ENCODE measurements at places on chromosomes 11 and 22.

DNA sequence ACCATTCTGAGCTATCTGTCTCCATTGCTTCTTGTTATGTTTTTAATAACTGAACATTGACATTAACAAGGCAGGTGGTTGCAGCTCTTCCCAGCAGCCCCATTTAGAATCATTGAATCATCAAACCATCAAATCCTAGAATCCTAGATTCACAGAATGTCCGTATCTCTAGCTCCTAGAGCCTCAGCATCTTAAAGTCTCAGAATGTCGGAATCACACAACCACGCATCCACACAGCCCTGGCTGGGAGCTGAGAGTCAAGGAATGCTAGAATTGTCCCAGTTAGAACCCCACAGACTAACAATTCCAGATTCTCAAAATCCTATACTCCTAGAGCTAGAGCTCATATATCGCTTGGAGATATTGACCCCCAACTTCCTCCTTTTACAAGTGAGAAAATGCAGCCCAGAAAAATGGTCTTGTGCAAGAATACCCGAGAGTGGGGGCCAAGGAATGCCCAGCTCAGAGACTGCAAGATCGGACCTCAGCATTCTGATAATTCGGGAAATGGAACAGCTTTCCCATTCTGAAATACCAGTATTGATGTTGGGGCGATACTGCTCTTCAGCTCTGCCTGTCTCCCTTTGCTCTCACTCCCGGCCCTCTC, 38.8 kb downstream of the PDE2A start:
- no peak for DNase-seq

DNA sequence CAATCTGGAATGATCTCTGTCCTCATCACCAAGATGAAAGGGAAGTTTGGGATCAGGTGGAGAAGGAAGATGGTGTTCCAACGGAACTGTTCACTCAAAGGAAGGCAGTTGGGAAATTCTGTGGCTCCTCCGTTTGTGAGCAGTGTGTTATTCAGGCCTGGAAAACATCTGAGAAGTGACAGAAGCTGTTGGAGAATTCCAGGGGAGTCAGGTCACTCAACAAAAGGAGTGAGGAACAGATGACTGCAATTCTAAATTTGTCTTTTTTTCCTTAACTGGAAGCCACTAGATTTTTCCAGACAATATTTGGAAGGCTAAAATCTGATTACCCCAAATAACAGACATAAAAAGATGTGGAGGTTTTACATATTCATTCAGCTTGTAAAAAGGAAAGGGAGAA, 107.8 kb downstream of the CD44 start:
- DNase-seq: no peak

- DNase-seq: no peak
These were observed 243.6 kb downstream of the NELL1 start for GRCh38 chr11:20912922-20913512.

- DNase-seq: no peak
These were observed 4.0 kb downstream of the EP300 start for GRCh38 chr22:41096391-41096790.
